ENCODE measurements at places on chromosomes 7 and 10.

- no peak for DNase-seq
Observed at GRCh38 chr10:126170776-126171175, 217.5 kb downstream of the ADAM12 start.

DNA sequence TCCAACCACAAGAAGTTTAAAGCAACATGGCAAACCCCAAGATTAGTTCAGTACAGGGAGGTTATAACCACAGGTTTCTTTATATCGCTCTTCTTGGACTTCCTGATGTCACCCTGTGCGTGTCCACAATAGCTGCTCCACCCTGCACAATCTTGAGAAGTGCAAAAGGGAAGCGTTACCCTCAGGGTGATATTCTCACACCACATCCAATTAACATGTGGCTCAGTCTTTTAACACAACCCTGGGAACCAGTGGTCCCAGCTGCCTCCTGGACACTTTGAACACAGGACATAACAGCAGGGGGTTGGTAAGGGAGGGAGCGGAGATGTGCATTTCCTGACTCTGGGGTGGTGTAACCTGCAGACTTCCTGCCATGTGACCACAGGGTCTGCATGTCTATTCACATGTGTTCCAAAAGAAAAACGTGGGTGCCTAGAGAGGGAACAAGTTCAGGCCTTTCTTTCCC, 64.6 kb downstream of the GSAP start:
- no peak for DNase-seq

GRCh38 chr10:125559210-125559609, 123.8 kb downstream of the TEX36 start:
- no peak for DNase-seq

- no peak for DNase-seq
Observed at GRCh38 chr10:103204353-103205255, 11.5 kb upstream of the NT5C2 start.

DNA sequence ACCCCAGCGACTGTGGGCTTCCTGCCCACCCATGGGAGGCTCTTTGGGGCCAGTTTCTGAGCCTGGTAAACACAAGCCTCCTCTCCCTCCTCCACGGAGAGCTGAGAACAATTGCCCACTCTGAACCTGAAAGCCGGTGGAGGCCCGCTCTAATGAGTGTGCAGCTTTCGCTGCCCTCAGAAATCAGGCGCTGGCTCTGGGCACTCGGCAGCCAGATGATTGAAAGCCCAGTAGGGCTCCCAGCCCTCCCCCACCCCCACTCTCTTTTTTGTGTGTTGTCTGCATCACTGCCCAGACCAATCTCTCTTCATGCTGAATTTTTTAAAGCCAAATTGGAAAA, 438.9 kb downstream of the RPS24 start:
- no peak for DNase-seq

- no peak for DNase-seq
Observed at GRCh38 chr10:91319336-91319735, 90.8 kb upstream of the HECTD2 start.

DNA sequence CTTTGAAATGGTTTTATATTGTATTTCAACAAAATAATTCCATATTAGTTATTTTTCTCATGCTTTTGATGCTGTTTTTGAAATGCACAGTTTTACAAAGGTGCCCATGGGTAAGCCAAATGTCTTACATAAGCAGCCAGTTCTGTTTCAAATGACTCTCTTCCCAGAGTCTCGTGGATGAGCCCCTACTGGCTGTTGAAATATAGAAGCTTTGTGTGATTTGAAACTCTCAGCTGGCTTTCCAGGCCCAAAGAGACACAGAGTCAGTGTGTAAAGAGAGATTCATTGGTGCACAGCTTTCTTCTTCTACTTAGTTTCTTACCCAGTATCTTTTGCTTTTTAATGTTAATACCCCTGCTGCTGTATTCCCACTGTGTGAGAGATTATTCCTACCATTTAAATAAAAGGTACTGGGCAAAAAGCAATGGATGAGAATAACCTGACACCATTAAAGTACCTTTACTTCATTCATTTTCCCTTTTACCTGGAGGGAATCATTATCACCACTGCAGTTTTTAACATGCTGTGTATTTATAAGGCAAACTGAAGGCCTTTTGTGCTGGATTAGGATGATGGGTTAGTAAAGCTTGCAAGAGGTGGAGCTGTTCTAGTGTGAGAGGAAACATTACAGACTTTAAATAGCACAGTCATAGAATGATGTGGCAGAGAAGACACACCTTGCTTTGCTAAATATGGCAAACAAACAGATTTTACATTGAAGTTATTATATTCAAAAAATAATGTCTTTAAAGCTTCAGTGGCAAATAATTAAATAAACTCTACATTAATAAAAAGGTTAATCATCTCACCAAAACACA, 415.1 kb downstream of the THSD7A start:
- DNase-seq = no peak

DNA sequence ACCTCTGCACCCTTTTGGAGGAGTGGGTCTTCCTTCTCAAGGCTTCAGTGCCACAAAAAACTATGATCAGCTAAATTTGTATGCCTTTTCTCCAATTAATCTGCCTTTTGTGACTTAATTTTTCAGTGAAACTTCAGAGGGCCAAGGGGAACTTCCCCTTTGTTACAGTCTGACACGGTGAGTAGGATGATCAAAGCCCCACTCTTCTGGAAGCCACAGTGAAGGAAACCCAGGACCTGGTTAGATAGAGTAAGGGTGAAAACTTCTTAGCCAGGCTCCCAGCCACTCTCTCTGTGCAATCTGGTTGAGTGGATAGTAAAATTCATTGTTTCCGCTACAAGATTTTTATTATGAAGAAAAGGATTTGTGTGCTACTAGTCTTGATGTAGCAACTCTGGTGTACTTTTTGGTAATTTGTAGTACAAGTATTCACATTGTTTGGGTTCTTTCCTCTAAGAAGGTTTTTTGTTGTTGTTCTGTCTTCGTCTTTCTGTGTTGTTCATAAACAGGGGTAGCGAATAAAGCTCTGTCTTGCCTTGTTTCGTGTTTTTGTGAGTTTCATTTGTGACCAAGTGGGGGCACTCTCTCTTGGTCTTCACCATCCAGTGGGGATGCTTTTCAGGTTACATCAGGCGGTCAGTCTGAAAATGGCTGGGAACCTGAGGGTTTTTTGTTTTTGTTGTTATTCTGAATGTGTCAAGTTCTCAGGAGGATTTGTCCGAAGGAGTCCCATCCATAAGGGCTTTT, 268.5 kb upstream of the NPSR1 start:
- no peak for DNase-seq

DNA sequence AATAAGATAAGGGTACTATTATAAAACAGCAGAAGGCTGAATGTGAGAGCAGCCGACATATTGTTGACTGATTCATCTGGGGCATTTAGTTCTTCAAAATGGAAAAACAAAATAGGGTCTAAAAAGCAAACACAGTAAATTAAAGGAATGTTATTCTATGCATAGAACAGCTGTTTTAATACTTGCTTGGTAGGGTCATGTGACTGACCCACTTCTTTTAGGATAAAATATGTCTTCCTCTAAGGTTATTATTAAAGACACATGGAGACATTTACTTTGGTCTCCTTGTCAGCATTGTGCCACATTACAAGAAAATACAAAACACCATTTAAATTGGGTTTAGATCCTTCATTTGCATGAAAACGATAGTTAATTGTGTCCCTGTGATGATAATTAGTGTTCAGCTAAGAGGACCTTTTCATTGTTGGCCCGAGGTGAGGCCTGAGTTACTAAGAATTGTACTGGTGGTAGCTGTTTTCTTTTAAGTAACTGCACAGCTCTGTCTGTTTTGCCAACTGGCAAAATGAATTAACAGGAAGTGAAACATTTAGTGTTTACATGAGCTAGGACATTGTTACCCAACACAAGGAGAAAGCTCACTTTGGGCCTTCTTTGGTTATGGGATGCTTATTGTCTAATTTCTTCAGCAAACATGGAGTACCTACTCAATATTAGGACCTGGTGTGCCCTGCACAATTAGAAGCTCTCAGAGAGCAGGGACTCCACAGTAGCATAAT, 764.4 kb downstream of the LRMDA start:
- no peak for DNase-seq

DNA sequence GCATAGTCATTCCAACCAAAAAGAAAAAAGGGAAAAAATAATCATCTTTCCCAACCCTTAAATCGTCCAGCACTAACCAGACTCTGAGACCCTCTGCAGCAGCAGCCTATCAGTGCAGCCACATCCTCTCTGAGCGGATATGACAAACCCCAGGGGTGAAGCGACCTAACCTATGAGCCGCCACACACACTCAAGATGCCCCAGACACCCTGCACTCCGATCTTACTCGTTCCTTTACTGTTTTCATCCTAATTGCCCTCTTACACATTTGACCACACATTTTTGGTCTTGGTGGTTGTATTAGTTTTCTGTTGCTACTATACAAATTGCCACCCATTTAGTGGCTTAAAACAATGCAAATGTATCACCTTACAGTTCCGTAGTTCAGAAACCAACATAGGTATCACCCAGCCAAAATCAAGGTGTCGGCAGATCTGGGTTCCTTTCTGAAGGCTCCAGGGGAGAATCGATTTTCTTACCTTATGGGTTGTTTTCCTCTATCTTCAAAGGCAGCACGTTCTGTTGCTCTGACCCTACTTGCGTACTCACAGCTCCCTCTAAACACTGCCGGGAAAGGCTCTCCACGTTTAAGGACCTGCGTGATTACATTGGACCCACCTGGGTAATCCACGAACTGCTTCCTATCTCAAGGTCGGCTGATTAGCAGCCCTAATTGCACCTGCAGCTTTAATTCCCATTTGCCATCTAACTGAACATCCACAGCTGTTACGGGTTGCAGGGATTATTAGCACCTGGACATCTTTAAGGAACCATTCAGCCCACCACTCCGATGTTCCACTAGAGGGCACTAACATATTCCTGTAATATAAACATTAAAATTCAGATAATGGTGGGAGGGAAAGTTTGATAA, 37.3 kb upstream of the PRSS1 start:
- peak; percentile 60 for DNase-seq

- DNase-seq = no peak
Observed at GRCh38 chr10:131211146-131211545, 100.4 kb downstream of the TCERG1L start.

- DNase-seq = no peak
Observed at GRCh38 chr10:75438275-75438674, 6.9 kb downstream of the LRMDA start.

DNA sequence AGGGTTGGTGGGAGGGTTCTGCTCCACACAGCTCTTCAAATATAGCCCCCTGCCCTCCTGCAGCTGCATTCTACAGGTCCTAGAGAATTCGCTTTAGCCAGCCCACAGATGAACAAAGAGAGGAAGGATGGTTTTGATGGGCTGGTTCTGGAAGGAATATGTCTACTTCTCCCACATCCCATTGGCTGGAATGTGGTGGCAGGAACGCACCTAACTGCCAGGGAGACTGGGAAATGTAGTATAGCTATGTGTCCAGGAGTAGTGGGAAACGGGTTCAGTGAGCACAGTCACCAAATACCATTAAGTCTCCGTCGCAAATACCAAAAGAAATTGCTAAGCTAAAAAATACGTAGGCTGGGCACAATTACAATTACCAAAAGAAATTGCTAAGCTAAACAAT, 7.3 kb upstream of the PTER start:
- DNase-seq = no peak

- DNase-seq = no peak
Observed at GRCh38 chr7:100352984-100353684, 4.8 kb upstream of the PILRB start.

DNA sequence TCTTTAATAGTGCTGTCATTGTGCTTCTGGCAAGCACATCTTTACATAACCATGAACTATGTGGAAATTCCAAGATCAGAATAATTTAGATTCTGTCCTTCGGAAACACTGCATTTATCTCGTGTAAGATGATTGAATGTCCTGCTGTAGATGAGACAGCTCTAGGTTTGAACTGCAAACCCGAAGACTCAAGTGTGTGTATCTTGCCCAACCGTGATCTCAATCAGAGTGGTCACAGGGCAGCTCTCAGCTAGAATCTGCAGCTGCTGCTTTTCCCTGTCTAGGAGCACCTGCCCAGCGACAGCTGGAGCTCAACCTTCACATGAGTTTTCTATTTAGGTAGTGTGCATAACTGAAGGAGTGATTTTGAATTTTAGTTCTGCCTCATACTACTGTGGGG, 17.5 kb upstream of the KIF20B start:
- DNase-seq = no peak

DNA sequence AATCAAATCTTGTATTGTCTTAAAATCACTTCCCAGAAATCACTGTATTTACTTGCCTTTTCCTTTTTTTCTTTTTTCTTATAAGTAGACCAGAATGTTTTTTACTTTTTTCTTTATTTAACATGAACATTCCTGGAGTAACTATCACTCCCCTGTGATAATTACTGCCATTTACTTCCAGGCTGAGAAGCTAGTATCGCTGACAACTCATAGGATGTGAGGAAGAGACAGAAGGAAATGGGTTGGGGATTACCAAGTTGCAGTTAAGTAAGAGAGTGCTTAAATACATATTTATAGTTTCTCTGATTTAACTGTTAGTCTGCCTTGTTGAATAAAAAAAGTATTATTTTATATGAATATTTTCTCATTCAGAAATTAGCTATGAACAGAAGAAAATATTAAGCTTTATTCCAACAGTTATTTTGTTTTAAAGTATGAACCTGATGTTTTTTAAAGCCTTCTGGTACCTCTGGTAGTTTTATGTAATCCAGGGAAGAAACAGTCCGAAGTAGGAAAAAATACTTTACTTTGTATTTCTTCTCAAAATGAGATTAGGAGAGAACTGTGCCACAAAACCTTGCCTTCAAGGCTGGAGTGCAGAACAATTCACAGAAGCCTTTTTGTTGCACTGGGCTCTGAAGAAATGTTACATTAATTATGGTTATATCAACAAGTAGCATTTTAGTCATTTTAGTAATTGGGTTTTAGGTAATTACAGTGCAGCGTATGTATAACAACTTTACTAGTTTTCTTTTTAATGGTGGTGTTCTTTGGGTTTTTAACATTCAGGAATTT, 72.8 kb downstream of the SHOC2 start:
- no peak for DNase-seq

DNA sequence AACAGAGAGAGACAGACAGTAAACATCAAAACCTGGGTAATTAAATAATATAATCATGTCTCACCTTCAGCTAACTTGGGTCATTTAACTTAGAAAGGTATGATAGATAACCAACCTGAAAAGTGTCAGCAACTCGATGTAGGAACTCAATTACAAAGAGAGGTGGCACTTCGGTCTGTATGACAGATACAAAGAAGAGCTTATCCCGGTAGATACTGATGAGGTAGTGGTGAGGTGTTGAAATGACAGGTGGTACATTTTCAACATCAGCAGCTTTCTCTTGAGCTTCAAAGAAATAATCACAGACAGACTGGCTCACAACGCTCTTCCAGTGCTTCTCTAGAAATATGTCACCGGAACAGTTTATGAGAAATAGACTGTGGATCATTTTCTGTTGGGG, 12.6 kb downstream of the AP3M1 start:
- DNase-seq = no peak

DNA sequence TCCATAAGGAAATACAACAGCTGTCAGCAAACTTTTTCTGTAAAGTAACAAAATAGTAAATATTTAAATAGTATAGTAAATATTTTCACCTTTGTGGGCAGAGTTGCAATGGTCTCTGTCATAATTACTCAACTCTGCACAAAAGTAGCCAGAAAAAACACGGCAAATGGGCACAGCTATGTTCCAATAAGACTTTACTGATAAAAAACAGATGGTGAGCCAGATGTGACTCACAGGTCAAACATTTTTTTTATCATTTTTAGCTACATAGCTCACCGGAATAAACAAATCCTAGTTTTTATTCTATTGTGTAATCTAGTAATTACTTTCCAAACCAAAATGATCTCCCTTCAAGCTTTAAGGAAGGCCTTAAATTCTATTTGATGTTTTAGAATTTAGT, 55.3 kb downstream of the NCAPG2 start:
- no peak for DNase-seq

GRCh38 chr10:94205396-94205831, 157.3 kb downstream of the NOC3L start:
- DNase-seq = peak; percentile 37
